Left lung (tissue), 14 donors: ENCODE measurements at places on chromosomes 1 and 21.

DNA sequence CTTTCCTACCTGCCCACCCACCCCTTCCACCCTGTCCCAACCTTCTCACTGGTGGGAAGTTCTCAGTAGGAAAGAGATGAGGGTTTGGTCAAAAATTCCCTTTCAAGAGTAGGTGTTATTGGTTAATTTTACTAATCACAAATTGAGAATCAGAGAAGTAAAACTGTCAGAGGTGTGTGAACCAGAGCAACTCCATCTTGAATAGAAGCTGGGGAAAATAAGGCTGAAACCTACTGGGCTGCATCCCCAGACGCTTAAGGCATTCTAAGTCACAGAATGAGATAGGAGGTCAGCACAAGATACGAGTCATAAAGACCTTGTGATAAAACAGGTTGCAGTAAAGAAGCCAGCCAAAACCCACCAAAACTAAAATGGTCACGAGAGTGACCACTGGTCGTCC is 11.5 kb downstream of the PLA2G2D start:
- no peak overlapping the region for H3K4me3 ChIP-seq
- H3K27me3 ChIP-seq, result peaks cover 3% of the 10 kb centered on the region
- no peak overlapping the region for H3K27ac ChIP-seq
- H3K36me3 ChIP-seq, result no peaks in the 10 kb centered on the region
- DNase-seq, result no peak

- H3K4me3 ChIP-seq, result no peak overlapping the region
- no peaks in the 10 kb centered on the region for H3K36me3 ChIP-seq
- no peaks in the 10 kb centered on the region for H3K27me3 ChIP-seq
These were observed 100.2 kb downstream of the LMO4 start for GRCh38 chr1:87428883-87429282.

- no peaks in the 10 kb centered on the region for H3K36me3 ChIP-seq
- no peak overlapping the region for H3K4me3 ChIP-seq
- no peak for DNase-seq
- no peak overlapping the region for H3K27ac ChIP-seq
- peaks cover 28% of the 10 kb centered on the region for H3K4me1 ChIP-seq
These were observed 49.3 kb downstream of the KIAA0319L start for GRCh38 chr1:35507947-35508346.

DNA sequence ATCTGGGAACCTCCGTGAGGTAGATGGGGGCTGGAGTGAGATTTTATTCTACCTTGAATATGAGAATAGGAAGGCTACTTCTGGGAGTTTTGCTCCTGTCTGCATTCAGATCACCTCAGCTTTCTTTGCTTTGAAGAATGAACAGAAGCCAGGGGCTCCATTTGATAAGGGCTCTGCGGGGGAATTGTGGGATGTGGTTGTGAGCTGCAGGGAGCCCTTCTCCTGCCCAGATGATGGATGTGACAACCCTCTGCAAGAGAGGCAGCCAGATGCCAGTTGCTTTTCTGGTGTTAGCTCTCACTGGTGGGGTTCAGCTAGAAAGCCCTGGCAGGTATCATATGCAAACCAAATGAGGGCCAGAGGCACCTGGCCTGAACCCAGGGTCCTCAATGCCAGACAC is 21.5 kb downstream of the IER5 start:
- H3K4me3 ChIP-seq, result no peak overlapping the region
- H3K4me1 ChIP-seq, result peaks cover 44% of the 10 kb centered on the region
- H3K27ac ChIP-seq, result no peak overlapping the region
- H3K36me3 ChIP-seq, result no peaks in the 10 kb centered on the region

GRCh38 chr1:204188959-204189639 is 7.2 kb downstream of the KISS1 start:
- no peak for DNase-seq
- H3K36me3 ChIP-seq, result no peaks in the 10 kb centered on the region
- H3K27ac ChIP-seq, result no peak overlapping the region
- peaks cover 79% of the 10 kb centered on the region for H3K27me3 ChIP-seq
- H3K4me1 ChIP-seq, result peaks cover 8% of the 10 kb centered on the region

- no peaks in the 10 kb centered on the region for H3K4me1 ChIP-seq
- H3K4me3 ChIP-seq, result no peak overlapping the region
- H3K36me3 ChIP-seq, result peaks cover 30% of the 10 kb centered on the region
- H3K27me3 ChIP-seq, result no peaks in the 10 kb centered on the region
- H3K27ac ChIP-seq, result no peak overlapping the region
These were observed 11.4 kb downstream of the TIE1 start for GRCh38 chr1:43312212-43312623.

DNA sequence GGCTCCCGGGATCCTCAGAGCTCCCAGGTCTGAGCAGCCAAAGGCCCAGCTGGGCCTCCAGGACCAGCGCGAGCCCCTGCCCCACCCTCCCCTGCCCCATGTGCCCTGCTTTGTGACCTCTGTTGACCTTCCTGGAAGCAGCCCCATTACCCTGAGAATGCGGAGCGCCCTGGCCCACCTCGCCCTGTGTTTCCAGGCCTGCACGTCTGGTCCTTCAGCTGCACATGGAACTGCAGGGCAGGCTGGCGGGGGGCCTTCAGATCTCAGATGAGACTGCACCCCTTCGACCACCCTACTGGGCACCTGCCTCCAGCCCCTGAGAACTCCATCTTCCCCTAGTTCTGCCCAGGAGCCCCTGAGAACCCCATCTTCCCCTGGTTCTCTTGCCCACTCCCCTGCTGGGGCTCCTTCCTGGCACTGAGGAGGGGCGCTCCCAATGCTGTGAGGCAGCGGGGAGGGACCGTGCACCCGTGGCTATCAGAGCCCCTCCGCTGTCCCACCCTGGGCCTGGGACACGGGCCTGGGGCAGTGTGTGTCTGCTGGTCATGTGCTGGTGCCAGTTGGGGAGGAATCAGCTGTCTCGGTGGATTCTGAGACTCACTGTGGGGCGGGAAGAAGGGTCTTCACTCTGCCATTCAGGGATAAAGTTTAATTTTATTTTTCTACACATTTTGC is 25.1 kb downstream of the TMEM201 start:
- H3K36me3 ChIP-seq, result no peaks in the 10 kb centered on the region
- H3K27ac ChIP-seq, result no peak overlapping the region
- H3K27me3 ChIP-seq, result peaks cover 18% of the 10 kb centered on the region
- no peak for DNase-seq
- no peaks in the 10 kb centered on the region for H3K4me1 ChIP-seq
- no peak overlapping the region for H3K4me3 ChIP-seq

DNA sequence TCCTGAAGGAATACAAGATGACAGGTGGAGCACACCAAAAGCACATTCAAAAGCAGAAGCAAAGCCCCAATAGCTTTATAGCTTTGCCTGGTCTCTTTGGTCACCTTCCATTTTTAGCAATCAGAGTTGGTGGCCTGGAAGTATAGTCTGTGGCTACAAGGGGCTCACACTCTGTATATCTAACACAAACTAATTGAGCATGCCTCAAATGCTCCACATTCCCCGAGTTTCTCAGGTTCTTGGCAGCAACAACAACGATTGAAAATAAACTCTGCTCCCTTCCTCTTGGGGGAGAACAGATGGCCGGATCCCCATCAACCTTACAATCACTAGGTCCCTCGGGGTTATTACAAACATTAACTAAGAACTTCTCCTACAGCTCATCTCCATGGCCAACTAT is 24.9 kb upstream of the TADA1 start:
- no peak overlapping the region for H3K27ac ChIP-seq
- H3K4me3 ChIP-seq, result no peak overlapping the region
- DNase-seq, result no peak
- no peaks in the 10 kb centered on the region for H3K27me3 ChIP-seq
- no peaks in the 10 kb centered on the region for H3K36me3 ChIP-seq
- H3K4me1 ChIP-seq, result no peaks in the 10 kb centered on the region

DNA sequence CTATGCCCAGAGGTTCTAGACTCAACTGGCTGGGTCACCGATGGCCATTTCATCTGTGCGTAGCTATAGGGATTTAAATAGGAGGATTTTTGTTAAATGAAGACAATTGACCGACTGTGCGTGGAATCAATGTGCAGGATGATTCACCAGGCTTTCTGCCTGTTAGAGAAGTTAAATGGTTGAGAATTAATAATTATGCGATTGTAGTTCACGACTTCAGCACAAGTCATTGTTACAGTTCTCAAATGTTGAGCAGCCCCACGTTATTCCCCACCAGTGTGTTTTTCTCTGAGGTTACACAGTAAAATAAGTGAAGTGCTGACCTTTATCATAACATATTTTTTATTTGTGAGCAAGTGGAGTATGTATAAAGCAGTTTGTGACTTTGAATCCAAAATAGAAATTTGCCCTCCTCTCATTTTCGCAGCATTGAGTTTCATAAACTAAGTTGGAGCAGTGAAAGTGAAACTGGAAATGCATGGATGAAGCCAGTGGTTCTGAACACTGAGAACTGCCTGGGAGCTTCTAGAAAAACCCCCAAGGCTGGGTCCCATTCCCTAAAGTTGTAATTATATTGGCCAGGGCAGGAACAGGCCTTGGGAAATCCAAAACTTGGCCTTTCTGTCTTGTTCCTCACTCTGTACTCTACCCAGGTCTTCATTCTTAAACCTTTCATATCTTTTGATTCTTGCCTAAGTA is 102.6 kb downstream of the GALNT2 start:
- H3K27ac ChIP-seq, result no peak overlapping the region
- DNase-seq, result no peak
- H3K4me3 ChIP-seq, result no peak overlapping the region
- no peaks in the 10 kb centered on the region for H3K36me3 ChIP-seq
- no peaks in the 10 kb centered on the region for H3K27me3 ChIP-seq
- peaks cover 5% of the 10 kb centered on the region for H3K4me1 ChIP-seq

GRCh38 chr21:28776251-28776650 is 216.4 kb downstream of the LTN1 start:
- no peaks in the 10 kb centered on the region for H3K36me3 ChIP-seq
- H3K4me3 ChIP-seq, result no peak overlapping the region

DNA sequence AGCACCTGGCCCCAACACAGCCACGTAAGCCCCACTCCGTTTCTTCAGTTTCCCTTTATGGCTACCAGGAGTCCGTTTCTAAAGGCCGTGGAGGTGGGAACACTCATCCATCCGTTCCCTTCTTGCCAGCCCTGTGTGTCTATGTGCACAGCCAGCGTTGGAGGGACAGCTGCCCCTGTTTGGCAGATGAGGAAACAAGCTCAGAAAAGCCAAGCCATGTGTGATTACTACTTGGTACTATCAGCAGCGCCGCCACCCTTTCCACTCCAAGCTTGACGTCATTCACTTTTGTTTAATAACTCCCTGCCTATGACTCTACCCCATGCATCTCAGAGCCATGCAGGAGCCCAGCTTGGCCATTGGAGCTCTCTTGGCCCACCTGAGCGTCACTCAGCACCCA is 3.5 kb downstream of the LRP8 start:
- DNase-seq, result no peak
- H3K4me3 ChIP-seq, result no peak overlapping the region
- H3K36me3 ChIP-seq, result no peaks in the 10 kb centered on the region
- no peak overlapping the region for H3K27ac ChIP-seq
- H3K4me1 ChIP-seq, result peaks cover 15% of the 10 kb centered on the region

DNA sequence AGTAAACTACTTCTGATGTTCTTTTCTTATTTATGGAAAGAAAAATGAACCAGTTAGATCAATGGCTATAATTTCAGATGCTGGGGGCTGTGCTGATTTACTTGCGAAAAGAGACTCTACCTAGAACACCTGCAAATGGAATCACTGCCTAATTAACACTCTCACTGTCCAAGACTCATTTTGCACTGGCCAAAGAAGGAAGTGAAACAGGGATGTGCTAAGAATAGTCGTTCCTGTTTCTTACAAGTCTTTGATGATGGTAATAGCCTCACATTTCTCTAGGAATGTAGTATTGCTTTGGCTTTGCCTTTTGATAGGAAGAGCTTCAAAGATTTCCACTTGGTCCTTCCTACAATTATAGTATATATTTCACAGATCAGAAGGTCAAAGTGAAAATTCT is 12.7 kb upstream of the TSNAX start:
- no peaks in the 10 kb centered on the region for H3K27me3 ChIP-seq
- DNase-seq, result no peak
- no peak overlapping the region for H3K27ac ChIP-seq
- no peaks in the 10 kb centered on the region for H3K36me3 ChIP-seq
- H3K4me1 ChIP-seq, result peaks cover 12% of the 10 kb centered on the region
- no peak overlapping the region for H3K4me3 ChIP-seq

DNA sequence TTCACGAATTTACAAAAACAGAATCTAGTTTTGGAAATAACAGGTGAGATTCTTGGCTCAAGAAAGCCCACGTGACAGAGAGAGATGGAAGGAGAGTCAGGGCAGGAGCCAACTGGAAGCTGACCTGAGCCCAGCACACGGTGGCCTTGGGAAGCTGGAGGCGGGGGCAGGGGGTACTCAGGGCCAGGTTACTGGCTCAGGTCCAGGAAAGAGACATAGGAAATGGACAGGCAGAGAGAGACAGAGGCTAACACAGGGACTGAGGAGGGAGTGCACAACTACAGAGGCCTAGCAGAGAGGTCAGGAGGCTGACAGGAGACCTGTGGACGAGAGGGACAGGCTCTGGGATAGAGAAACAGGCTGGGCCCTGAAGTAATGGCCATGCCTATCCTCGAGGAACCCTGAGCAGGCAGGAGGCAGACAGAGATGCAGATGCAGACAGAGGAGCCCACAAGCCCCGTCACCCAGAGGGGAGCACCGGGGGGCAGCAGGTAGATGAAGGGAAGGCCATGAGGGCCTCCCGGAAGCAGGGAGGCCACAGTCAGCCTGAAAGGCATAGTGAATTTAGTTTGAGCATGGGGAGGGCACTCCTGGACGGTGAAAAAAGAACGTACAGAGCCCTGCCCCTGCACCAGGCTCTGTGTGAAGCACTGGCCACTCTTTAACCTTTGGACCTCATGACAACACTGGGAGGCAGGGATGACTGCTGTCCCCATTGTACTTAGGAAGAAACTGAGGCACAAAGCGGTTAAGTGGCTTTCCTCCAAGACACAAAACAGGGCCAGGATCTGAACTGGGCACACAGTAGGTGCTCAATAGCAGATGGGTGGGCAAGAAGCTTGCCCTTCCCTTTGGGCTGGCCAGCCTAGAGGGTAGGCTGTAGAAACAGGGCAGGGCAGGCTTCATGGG is 230.1 kb downstream of the TRABD2B start:
- no peak for DNase-seq
- H3K4me1 ChIP-seq, result no peaks in the 10 kb centered on the region
- H3K36me3 ChIP-seq, result no peaks in the 10 kb centered on the region
- no peak overlapping the region for H3K4me3 ChIP-seq
- H3K27me3 ChIP-seq, result no peaks in the 10 kb centered on the region
